Amygdala (tissue), 56 donors: ENCODE measurements at places on chromosomes 5 and 9.

GRCh38 chr5:107437986-107438510 is 232.7 kb downstream of the EFNA5 start:
- no peak for DNase-seq

DNA sequence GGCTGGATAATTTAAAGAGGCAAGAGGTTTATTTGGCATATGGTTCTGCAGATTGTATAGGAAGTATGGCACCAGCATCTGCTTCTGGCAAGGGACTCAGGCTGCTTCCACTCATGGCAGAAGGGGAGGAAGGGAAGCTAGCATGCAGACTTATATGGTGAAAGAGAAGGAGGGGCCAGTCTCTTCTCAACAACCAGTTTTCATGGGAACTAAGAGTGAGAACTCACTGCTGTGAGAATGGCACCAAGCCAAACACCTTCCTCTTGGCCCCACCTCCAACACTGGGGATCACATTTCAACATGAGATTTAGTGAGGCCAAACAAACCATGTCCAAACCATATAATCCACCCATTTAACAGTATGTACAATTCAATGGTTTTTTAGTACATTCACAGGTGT is 113.3 kb upstream of the SHB start:
- no peak for DNase-seq

DNA sequence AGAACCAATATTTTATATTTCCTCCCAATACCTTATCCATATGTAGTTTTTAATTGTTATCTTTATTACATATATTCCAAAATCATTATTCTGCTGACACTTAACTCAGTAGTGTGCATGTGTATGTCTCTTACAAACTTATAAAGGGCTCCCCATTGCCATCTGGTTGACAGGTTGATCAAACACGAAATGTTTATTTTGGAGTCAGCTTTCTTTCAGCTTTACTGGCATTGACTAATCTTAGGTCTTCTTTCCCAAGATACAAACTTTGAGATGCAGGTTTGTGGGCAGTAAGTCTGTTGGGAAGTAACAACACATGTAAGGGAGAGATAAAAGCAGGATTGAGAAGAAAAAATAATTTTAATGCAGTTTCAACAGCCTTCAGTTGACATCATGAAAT is 716.0 kb upstream of the CHD1 start:
- no peak for DNase-seq

DNA sequence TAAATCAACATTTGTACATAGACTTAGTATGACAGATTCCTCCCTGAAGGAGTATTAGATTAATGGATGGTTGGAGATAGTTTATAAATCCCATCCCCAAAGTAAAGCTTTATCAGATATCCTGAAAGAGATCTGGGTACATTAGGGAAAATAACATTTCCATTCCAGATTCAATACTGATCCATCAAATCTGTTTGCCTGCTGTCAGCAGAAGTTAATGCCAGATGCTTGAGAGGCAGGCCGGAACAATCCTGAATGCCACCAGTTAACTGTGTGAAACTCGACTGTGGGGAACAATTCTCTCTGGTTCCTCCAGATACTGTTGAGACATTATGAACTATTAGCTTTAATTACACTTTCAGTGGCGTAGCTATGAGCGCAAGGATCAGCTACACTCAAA is 1166.8 kb downstream of the MAT2B start:
- no peak for DNase-seq

- DNase-seq, result no peak
Measured at GRCh38 chr5:151612689-151613427, 21.7 kb upstream of the FAT2 start.

DNA sequence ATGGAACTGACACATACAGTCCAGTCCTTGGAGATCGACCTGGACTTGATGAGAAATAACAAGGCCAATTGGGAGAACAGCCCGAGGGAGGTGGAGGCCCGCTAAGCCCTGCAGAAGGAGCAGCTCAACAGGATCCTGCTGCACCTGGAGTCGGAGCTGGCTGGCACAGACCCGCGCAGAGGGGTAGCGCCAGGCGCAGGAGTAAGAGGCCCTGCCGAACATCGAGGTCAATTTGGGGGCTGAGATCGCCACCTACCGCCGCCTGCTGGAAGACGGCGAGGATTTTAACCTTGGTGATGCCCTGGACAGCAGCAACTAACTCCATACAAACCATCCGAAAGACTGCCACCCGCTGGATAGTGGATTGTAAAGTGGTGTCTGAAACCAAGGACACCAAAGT is 1610.1 kb upstream of the ACO1 start:
- DNase-seq, result no peak

DNA sequence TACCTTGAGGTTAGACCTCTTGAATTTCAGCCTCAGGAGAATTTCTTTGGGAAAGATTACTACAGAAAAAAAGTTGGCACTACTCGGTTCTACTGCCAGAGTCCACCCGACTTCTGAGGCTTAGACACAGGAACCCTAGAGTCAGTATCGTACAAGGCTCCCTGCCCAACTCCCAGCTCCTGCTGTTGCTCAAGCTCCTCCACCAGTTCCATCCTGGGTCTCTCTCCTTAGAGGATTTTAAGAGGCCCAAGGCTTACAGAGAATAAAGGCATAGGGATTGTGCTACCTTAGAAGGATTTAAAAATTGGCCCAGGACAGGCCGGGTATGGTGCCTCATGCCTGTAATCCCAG is 29.0 kb upstream of the SSBP2 start:
- DNase-seq, result no peak
